Skin of body (tissue), 3 donors: ENCODE measurements at places on chromosomes 12 and 14. TPM values are rescaled to one million over a fixed set of nuclear protein-coding genes. Genes with fewer than 3 reads are reported as not detected.

DNA sequence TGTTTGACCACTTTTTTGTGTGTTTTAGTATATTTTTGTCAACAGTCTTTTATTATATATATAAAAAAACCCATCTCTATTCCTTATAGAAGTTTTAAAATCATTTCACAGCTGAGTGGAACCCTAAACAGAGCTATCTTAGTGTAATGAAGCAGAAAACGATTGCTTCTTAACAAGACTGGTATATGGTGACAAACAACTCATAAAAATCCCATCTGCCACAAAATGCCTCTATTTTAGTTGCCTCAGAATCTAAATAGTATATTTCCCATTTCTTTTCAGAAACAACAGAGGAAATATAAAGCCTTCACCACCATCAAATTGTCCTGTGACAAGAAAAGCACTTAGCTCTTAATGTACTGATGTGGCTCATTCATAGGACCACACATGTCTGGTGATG lies 322.4 kb downstream of the ATP23 start:
- no peak for DNase-seq

- no peak for DNase-seq
Observed at GRCh38 chr12:53103860-53104305, 597 bp downstream of the SOAT2 start.

DNA sequence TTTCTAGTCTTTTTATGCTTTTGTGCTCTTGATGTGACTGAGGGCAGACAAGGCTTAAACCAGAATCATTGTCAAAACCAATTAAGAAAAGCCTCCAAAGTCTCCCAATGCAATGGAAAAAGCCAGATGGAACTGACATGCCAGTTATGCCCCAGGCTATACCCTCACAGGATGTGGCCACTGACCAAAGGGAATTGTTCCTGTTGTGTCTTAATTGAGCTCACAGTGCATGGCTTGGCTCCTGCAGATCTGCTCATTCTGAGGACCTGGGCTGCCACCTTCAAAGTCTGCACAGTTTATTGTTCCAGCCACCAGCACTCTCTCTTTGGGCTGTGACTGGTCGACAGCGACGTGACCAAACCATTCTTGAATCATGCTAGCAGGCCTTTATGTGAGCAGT lies 17.1 kb upstream of the BICD1 start:
- DNase-seq: no peak

DNA sequence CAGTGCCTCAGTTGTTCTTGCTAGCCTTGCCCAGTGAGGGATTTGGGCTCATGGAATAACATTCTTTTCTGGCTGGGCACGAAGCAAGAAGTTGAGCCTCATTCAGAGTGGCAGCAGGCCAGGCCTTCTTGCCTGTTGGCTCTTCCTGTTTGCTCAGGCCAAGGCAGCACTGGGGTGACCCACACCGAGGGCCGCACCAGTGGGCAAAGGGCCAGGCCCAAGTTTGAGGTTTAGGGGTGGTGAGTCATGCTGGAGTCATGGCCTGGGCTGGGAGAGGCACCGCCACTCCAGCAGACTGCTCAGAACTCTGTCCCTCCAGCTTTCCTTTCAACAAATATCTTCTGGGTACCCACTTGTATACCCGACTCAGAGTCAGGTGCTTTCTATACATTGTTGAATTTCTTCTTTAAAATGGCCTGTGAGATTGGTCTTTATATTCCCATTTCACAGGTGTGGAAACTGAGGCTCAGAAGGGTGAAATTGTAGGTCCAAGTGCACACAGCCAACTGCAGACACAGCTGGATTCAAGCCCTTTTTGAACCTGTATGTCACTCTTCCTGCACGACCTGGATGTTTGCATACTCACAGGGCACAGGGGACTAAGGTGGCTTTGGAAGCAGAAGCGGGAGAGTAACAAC lies 279.4 kb downstream of the FOXN3 start:
- no peak for DNase-seq

DNA sequence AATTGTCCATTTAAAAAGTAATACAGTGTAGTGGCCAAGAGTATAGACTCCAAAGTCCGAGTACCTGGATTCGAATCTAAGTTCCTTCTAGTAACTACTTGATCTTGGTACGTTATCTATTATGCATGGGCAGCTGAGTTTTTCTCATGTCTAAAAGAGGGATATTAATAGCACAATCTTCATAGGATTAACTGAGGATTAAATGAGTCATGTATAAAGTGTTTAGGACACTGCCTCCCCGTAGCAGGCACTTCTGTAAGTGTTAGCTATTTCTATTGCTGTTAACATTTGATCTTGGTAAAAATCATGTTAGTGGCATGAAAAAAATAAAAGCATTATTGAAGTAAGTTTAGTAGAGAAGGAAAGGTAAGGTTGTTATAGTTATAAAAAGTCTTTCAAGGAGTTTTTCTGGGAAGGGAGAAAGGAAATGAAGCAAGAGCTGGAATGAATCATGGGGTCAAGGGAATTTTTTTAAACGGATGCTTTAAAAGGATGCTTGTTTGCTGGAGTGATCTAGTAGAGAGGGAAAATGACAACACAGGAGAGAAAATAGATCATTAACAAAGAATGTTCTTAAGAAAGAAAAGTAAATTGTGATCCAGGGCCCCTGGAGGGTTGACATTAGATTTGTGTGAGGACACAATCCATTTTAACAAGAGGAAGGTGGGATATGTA lies 502.2 kb upstream of the USP15 start:
- DNase-seq: no peak

DNA sequence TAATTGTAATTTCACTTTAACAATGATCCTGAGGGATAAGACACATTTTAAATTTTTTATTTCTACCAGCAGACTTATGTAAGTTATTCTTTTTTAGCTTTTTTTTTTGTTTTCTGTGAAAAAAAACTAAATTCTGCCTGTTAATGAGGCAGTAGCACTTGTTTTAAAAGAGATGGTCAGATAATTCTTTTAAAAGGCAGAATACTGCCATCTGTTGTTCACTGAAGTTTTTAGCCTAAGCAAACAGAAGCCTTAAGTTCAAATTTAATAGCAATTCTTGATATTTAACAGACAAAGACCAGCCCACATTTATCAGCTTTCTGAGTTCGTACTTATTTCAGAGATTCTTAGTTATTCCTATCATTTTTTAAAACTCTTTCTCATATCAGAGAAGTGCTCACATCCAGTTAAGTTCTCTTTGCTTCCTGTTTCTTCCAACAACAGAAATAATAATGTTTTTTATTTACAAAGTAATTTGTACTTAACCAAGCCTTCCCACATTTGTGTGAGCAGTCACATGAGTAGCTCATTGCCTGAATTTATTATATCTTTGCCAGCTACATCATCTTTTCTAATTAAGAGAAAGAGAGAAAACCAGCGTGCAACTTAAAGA lies 93.4 kb upstream of the SLCO1C1 start:
- peak; percentile 26 for DNase-seq

GRCh38 chr12:98359856-98360255 lies 155.5 kb upstream of the TMPO start:
- DNase-seq: no peak

- no peak for DNase-seq
Observed at GRCh38 chr12:75970310-75970709, 61.3 kb downstream of the PHLDA1 start.

GRCh38 chr14:90559811-90560492 lies 163.1 kb downstream of the CALM1 start:
- DNase-seq: no peak

GRCh38 chr12:124403273-124403672 lies 108.4 kb downstream of the RFLNA start:
- no peak for DNase-seq

- DNase-seq: no peak
Observed at GRCh38 chr12:14169281-14169680, 187.9 kb upstream of the GRIN2B start.

GRCh38 chr12:4112290-4112689 lies 161.3 kb upstream of the CCND2 start:
- DNase-seq: no peak

- no peak for DNase-seq
Observed at GRCh38 chr12:63496654-63497053, 171.6 kb downstream of the DPY19L2 start.

GRCh38 chr12:120847814-120848213 lies 56.3 kb downstream of the SPPL3 start:
- DNase-seq: no peak

- DNase-seq: no peak
Observed at GRCh38 chr14:50678163-50678562, 10.1 kb upstream of the SAV1 start.

DNA sequence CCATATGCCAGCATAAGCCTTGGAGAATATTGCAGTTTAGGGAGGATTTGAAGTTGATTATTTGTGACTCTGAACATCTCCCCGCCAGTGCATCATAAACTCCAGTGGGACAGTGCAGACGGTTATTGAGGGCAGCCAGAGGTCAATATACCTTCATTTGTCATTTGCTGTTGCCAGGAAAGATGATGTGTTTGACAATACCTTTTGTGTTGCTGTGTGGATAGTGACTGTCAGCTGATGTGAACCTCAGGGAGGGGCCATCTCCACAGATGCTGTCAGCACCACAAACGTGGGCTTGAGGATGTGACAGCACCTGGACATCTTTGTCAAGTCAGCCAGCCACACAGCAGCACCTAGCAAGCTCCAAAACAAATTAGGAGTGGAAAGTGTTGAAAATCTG lies 11.5 kb downstream of the CCDC198 start:
- DNase-seq: no peak

DNA sequence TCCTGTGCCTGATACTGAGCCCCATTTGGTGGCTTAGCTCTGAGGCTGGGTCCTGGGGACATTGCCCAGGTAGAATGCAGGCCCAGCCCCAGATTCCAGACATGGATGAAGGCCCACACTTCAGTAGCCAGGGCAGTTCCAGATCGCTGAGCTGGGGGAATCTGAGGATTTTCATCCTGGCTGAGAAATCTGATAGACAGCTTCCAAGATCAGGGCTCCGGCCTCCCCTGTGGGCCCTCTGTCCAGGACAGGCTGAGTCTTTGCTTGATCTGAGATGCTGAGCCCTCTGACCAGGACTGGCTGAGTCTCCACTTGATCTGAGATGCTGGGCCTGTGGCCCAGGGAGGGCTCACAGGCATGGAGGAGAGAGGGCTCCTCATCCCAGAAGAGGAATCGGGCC lies 3.3 kb upstream of the RASAL1 start:
- no peak for DNase-seq

- no peak for DNase-seq
Observed at GRCh38 chr12:44774815-44775411, 101.2 kb downstream of the NELL2 start.

DNA sequence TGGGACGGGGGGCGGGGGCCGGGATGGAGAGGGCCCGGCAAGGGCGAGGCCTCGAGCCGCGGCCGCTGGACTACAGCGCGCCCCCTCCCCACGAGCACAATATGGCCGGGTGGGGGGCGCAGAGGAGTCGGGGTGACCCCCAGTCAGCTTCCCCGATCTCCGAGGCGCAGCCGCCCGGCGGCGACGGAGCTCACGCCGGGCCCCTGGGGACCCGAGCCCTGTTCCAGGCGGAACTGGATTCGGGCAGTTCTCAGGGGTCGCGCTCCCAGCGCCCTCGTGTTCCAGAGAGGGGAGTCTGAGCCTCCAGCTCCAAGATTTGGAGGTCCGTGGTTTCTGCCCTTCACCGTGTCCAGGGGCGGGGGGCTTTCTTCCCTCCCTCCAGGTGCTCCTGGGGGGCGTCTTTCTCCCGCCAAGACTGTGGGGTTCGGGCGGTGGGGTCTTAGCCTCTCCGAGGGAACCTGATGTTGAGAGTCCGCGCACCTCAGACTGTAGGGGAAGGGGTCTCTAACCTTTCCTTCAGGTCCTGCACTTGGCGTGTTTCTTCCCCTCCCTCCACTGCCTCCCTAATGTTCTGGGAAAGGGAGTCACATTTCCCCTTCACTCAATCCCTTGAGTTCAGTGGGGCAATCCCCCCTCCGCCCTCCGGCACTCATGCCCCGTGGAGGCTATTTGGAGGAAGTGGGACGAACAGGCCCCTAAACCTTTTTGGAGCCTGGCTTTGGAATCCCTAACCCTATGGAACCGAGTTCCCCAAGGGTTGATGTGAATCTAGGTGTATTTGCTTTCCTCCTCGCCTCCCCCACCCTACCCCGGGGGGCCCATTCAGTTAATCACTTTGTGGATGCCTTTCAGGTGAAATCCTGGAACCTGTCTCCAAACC lies 584 bp downstream of the ACVR1B start:
- no peak for DNase-seq

DNA sequence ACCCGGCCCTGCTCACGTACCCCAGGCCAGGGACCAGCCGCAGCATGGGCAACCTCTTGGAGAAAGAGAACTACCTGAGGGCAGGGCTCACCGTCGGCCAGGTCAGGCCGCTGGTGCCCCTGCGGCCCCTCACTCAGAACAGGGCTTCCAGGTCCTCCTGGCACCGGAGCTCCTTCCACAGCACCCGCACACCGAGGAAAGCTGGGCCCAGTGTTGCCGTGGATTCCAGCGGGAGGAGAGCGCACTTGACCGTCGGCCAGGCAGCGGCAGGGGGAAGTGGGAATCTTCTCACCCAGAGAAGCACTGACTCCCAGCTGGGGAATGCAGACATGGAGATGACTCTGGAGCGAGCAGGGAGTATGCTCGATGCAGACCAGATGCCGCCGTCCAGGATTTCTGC lies 7.9 kb upstream of the VAMP1 start:
- DNase-seq: no peak

GRCh38 chr12:9895215-9895971 lies 14.1 kb downstream of the KLRF2 start:
- DNase-seq: no peak

- DNase-seq: no peak
Observed at GRCh38 chr14:99176156-99176945, 95.6 kb downstream of the BCL11B start.

DNA sequence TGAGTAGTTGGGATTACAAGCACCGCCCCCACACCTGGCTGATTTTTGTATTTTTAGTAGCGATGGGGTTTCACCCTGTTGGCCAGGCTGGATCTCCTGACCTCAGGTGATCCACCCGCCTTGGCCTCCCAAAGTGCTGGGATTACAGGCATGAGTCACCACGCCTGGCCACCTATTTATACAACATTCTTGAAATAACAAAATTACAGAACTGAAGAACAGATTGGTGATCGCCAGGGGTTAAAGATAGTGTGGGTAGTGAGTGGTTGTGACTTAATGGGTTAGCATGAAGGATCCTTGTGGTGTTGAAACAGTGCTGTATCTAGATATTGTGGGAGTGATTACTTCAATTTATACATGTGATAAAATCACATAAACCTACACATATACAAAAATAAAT lies 7.4 kb downstream of the GLIPR1L1 start:
- DNase-seq: no peak

- peak; percentile 50 for DNase-seq
Observed at GRCh38 chr12:122023339-122024131, 1.9 kb downstream of the BCL7A start.

- no peak for DNase-seq
Observed at GRCh38 chr12:56001487-56002100, 4.5 kb downstream of the SUOX start.

The KRT83 gene
- 18.8 TPM for total RNA-seq

The STAB2 gene
- 6.3 TPM for total RNA-seq

The PIWIL1 gene
- total RNA-seq: 0.10 TPM

The BICD1 gene
- 12.8 TPM for total RNA-seq

The APPL2 gene
- 71.7 TPM for total RNA-seq

The DLGAP5 gene
- total RNA-seq: 13.7 TPM

The ANG gene
- 9.6 TPM for total RNA-seq

The SERPINA9 gene
- 3.3 TPM for total RNA-seq

The RTL1 gene
- total RNA-seq: 4.2 TPM

The WDR20 gene
- 22.3 TPM for total RNA-seq

The PLCZ1 gene
- not detected for total RNA-seq

The ARHGAP9 gene
- 5.0 TPM for total RNA-seq

The PRB4 gene
- total RNA-seq: not detected

The KRT82 gene
- 15.8 TPM for total RNA-seq

The PRIM1 gene
- 12.2 TPM for total RNA-seq

The P2RX2 gene
- total RNA-seq: not detected

The IL23A gene
- total RNA-seq: 0.20 TPM
